Omental fat pad (tissue), 4 donors: ENCODE measurements at places on chromosomes 6 and 20. TPM values are rescaled to one million over a fixed set of nuclear protein-coding genes. Genes with fewer than 3 reads are reported as not detected.

RIPOR3 gene
- total RNA-seq = 16.8 TPM

RBPJL gene
- not detected for total RNA-seq

CLPSL1 gene
- total RNA-seq = not detected

FAM162B gene
- 44.0 TPM for total RNA-seq

ALDH5A1 gene
- 6.1 TPM for total RNA-seq

COL21A1 gene
- total RNA-seq = 6.9 TPM

HDDC2 gene
- total RNA-seq = 72.4 TPM

ULBP1 gene
- total RNA-seq = 0.37 TPM

DNA sequence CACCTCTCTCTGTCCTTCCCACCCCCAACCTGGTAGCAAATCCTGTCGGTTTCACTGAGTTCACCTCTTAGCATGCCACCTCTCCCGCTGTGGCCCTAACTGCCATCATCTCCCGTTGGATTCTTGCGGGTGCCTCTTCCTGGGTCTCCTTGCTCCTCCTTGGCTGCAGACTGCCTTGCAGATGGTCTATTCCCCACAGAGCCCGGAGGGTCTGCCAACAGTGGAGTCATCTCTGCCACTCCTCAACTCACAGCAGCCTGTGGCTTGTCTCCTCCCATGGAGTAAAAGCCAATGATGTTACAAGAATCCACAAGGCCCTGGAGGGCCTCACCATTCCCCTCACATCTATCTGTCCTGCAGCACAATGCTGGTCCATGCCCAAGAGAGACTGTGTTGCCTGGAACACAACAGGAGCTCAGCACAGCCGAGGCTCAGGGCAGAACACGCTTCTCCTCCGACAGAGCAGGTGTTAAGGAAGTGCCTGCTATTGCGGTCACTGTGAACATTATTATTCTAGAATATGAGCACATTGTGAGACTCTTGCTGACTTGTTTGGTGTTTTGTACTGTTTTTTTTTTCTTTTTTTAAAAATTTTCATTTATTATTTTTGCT lies 241.8 kb upstream of the SULF2 start:
- DNase-seq = no peak

GRCh38 chr20:33005908-33006775 lies 1.4 kb upstream of the BPIFB2 start:
- no peak for DNase-seq

DNA sequence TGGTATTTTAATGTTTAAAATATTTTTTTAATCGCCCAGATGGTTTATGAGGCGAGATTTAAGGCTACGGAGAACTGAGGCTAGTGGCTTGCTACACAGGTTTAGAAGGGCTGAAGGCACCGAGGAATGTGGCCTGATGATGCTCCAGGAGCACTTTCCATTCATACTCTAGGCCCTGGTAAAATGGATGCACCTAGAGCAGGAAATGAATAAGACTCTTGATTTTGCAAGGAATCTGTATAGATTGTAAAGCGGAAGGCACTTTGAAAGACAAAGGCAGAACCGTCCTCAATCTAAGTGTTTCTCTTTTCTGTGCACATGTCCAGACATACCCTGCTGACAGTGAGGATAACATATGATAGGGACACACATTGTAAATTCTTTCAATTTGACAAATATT lies 30.1 kb downstream of the POU3F2 start:
- DNase-seq = no peak

DNA sequence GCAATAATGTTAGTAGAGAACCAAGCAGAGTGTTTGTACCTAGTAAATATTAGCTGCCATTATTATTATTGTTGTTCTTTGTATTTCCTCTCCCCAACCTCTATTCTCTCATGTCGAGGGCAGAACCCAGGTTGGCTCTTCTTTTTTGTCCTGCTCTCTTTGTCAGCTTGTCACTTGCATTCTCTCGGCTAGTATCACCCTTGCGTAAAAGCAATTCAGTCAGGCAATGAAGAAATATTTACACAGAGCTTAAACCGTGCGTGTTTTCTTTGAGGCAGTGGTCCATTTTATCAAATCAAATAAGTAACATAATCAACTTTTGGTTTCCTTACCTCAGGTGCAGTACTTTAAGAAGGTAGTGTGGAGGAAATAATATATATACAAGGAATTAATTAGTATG lies 83.9 kb downstream of the TULP4 start:
- no peak for DNase-seq

- DNase-seq = no peak
These were observed 16.3 kb upstream of the OR2B6 start for GRCh38 chr6:27940766-27941165.

GRCh38 chr20:23585808-23586734 lies 17.8 kb upstream of the CST9L start:
- DNase-seq = no peak

DNA sequence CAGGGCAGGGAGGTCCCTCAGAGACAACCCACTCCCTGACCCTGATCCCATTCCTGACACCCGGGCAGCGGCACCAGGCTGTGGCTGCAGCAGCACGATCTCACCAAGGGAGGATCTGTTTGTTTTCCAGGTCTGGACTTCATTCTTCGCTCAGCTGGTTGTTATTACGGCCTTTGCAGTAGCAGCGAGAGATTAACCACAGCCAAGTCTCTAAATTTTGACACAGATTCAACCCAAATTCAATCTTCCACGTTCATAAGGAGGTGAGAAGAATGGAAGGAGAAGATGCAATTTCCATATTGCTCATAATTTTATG lies 91.1 kb upstream of the THBS2 start:
- DNase-seq = no peak

- DNase-seq = no peak
These were observed 281.9 kb downstream of the PKHD1 start for GRCh38 chr6:51805517-51805916.

- no peak for DNase-seq
These were observed 49.2 kb downstream of the GNAS start for GRCh38 chr20:58901488-58902402.

DNA sequence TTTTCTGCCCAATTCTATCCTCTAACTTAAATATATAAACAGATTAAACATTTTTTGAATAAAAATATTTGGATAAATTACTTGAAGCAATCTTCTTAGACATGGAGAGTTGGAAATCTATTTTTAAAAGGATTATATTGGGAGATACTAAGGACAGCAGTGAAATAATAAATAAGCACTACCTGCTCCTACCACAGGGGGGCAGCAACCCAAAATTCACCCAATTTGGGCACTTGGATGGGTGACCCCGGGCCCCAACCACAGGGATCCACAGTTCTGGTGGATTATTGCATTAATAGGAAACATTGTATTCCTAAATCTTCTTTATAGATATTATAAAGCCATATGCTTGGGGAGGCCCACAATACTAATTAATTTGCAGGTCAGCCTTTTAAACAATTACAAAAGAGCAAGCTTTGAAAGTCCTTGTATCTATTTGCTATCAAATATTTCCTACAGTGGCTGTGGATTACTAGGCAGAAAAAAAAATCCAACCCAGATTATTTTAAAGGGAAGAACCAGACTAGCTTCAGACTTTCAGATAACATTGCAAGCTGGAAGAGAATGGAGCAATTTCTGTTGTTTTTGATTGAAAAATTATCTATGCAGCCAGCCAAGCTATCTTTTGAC lies 66.4 kb upstream of the PDE10A start:
- no peak for DNase-seq

- no peak for DNase-seq
These were observed 28.3 kb downstream of the MRS2 start for GRCh38 chr6:24431045-24431451.
